ENCODE measurements at places on chromosomes 4 and X.
A peak's percentile ranks its signal among the peaks of the same experiment; 100 is the strongest.

DNA sequence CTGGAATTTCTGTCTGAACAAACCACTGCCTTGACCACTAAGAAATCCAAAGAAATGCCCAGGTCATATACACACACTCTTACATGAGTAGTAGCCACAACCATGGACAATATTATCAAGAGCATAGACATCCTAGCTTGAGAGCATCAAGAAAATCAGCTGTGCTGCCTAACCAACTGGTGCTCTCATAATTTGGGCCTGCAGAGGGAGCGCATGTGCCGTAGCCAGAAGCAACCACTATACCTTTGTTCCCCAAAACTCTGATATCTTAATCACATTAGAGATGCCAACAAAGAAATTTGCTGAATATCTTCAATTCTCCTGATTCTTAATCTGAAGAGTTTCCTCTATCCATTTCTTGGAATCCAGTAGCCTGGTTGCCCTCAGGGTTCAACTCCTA is 163.6 kb downstream of the ZNF674 start:
- no peak for DNase-seq

- no peak for DNase-seq
These were observed 188.0 kb upstream of the TBC1D9 start for GRCh38 chr4:140944199-140944515.

- DNase-seq, result no peak
These were observed 12.0 kb upstream of the TMEM154 start for GRCh38 chr4:152691761-152692160.

DNA sequence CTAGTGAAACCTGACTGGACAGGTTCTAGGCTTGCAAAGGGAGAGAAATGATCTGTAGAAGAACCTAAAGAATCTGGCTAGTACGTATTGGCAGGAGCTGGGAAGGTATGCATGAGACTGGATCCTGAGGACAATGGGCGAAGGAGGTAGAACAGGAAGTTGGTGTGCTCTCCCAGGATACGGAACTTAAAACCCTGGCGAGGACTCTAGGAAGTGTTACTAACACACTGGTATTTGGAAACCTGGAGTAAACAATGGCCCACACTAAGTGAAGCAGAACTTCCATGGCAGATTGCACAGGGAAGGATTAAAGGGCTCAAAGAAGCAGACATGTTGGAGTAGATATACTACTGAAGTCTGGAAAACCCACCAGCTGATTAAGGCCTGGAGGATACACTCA is 9.1 kb downstream of the SYN1 start:
- DNase-seq, result no peak

DNA sequence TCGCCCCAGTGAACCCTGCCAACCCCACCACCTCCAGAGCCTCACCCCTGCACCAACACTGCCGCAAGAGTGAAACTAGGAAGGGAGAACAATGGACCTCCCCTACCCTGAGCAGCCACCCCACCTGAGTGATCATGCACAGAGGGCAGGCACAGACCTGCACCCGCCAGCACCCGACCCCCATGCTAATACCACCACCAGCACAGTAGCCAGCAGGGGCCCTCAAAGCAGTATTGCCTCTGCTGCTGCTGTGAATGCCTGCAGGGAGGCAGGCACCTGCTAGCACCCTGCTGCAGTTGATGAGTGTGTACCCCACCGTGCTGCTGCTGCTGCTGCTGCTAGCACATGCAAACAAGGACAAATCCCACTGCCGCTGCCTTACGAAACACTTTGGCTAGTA is 100.1 kb downstream of the RAB28 start:
- DNase-seq, result no peak

- DNase-seq, result no peak
These were observed 704.8 kb downstream of the ARAP2 start for GRCh38 chr4:35539404-35540055.

- no peak for DNase-seq
These were observed 27.8 kb downstream of the BANK1 start for GRCh38 chr4:101818362-101818761.

DNA sequence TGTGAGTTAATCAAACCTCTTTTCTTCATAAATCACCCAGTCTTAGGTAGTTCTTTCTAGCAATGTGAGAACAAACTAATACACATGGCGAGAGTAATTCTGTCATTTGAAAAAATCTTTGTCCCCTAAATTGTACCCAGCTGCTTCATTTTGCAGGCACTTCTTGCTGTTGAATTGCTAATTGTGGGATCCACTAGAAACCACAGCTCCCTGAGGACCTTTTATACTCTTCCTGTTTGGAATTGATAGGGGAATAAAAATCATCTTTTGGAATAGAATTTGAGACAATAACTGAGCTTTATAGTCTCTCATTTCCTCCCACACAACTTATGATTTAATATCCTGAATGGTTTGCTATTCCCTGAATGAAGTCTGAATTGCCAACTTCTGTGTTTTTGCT is 170.2 kb downstream of the PACRGL start:
- no peak for DNase-seq

DNA sequence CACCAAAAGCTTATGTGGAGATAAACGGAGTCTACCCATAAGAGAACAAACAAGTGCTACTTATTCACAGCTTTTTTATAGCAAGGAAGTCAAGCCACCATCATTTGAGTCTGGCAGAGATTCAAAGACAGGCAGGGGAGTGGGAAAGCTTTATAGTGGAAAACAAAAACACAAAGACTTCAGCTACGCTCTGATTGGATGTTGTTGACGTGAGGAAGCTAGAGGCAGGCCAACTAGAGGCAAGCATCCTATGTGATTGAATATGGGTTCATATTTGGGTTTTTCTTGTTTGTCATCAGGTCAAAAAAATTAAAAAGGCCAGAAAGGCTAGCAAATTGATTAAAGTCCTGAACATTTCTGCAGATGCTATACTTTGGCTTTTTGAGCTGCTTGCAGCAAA is 719 bp upstream of the TCEAL4 start:
- peak; percentile 41 for DNase-seq

- DNase-seq, result peak; percentile 82
These were observed 149.6 kb downstream of the RAPGEF2 start for GRCh38 chr4:159252491-159252890.

DNA sequence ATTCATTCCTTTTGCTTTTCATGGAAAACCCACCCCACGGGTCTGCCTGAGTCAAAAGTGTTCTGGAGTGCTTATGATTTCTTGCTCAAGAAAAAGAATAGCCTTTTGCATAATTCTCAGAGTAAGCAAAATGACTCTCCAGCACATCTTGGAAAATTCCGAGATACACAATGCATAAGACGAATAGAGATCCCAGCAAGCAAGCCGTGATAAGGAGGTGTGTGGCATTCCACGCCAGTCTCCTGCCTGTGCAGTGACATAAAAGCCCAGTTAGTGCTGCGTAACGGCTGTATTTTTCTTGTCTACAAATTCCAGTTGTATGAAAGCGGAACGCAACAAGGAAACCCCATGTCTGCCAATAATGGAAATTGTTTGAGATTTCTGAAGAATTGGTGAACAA is 237.9 kb upstream of the GATB start:
- DNase-seq, result no peak

GRCh38 chr4:142500966-142501365 is 345.1 kb downstream of the INPP4B start:
- no peak for DNase-seq

GRCh38 chr4:46730075-46730474 is 179.0 kb downstream of the COX7B2 start:
- DNase-seq, result no peak

- no peak for DNase-seq
These were observed 2.9 kb downstream of the UBA6 start for GRCh38 chr4:67697860-67698687.

- no peak for DNase-seq
These were observed 56.9 kb downstream of the OTC start for GRCh38 chrX:38409289-38409688.

DNA sequence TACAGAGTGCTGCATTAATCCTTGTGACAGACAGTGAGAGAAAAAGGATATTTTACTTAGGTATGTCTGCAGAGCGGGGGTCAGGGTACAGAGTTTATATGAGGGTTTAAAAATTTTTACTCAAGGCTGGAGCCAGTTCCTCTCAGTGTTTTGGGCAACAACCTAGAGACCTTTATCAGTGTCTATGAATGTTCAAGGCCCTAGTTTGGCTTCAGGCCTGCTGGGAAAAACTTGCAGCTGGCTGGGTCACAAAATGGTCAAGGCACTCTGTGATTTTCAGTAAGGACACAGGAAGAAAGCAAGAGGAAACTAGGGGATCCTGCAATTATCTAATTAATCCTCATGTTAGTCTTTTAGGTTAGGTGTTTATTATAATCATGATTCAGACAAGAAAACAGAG is 10.8 kb upstream of the C4orf54 start:
- DNase-seq, result no peak

GRCh38 chr4:98919996-98920395 is 8.9 kb downstream of the EIF4E start:
- no peak for DNase-seq

- DNase-seq, result peak; percentile 44
These were observed 43.5 kb downstream of the DDIT4L start for GRCh38 chr4:100146756-100147155.

DNA sequence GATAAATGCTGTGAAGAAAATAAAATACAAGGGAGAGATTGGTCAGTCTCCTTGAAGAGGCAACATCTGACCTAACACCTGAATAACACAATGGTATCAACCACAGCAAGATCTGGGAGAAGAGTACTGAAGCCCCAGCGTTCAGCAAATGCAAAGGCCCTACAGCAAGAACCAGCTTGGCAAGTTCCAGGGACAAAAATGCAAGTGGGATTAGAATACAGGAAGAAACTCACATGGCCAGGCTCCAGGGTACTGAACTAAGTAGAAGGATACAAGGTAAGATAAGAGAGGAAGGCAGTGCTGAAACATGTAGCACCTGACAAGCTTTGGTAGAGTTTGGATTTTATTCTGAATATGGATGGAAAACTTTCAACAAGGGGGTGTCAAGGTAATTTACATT is 3.6 kb downstream of the SMIM14 start:
- no peak for DNase-seq

- no peak for DNase-seq
These were observed 275.3 kb downstream of the CRLF2 start for GRCh38 chrX:936979-937769.

GRCh38 chr4:76091052-76091451 is 16.5 kb downstream of the ART3 start:
- no peak for DNase-seq

DNA sequence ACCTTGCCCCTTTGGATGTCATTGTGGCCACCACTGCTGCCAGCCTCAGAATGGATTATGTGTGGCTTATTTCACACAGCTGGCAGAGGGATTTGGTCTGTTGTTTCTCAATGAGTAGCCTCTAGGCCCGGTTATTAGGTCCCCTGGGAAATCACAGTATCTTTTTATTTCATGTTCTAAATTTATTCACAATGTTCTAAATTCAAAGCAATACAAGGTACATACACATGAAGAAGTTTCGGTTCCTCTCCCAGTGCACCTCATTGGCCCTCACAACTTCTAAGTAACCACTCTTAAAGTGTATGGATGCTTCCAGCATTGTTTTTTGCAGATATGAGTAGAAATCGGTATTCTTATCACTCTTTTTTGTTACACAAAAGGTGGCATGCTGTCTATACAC is 262.7 kb downstream of the RCHY1 start:
- DNase-seq, result no peak

DNA sequence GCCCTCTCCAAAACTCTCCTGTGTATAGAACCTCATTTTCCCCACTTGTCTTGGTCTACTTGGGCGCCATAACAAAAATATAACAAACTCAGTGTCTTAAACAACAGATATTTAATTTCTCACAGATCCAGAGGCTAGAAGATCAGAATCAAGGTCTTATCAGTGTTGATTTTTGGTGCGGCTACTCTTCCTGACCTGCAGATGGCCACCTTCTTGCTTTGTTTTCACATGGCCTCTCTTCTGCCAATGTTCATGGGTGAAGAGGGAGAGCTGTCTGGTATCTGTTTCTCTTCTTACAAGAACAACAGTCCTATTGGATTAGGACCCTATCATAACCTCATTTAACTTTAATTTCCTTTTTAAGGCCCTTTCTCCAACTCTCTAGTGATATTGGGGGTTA is 177.3 kb downstream of the PABPC4L start:
- peak; percentile 18 for DNase-seq

- peak; percentile 26 for DNase-seq
These were observed 391 bp upstream of the IDUA start for GRCh38 chr4:986428-986878.

DNA sequence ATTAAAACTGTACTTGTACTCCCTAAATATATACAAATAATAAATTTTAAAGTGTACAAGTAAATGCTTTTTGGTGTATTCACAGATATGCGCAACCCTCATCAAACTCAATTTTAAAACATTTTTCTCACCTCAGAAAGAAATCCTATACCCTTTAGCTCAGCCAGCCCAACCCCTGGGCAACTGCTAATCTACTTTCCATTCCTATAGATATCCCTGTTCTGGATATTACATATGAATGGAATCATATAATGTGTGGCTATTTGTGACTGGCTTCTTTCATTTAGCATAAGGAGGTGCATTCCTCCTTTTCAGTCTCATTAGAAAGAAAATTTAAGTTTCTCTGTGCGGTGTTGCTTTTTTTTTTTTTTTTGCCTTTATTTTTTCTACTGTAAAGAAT is 39.4 kb downstream of the INTU start:
- DNase-seq, result no peak

GRCh38 chrX:99663136-99663535 is 746.9 kb downstream of the PCDH19 start:
- DNase-seq, result no peak

- peak; percentile 53 for DNase-seq
These were observed 14.8 kb downstream of the PDK3 start for GRCh38 chrX:24479924-24480323.

DNA sequence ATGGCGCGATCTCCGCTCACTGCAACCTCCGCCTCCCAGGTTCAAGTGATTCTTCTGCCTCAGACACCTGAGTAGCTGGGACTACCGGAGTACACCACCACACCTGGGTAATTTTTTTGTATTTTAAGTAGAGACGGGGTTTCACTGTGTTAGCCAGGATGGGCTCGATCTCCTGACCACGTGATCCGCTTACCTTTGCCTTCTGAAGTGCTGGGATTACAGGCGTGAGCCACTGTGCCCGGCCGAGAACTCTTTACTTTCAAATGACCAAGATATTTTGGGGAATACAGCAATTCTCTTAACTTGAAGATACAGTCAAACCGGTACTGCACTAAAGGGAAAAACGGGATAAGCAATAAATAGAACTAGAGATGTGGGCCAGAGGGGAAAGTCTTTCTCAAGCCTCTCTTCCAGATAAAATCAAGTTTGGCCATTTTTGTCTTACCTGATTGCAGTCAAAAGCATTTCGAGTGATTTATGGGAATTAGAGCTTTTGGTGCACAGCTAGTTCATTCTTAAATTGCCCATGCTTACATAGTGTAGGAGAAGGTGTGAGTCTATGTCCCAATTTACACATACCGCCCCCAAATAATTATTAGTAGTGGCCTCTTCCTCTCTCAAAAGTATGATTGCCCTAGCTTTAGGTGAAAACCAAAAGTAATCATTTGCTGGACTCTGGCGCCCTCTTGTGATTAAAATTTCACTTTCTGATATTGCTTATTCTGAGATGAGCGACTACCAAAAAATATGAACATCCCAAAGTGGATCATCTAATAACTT is 53.2 kb upstream of the ABCG2 start:
- peak; percentile 68 for DNase-seq

- no peak for DNase-seq
These were observed 315.5 kb upstream of the GK2 start for GRCh38 chr4:79723507-79723906.

GRCh38 chrX:38462257-38462656 is 99.1 kb upstream of the TSPAN7 start:
- no peak for DNase-seq

GRCh38 chr4:17301266-17301665 is 210.6 kb downstream of the QDPR start:
- DNase-seq, result no peak

All from pons (tissue), 1 donor.